ENCODE measurements at places on chromosomes 4 and X. TPM values are rescaled to one million over a fixed set of nuclear protein-coding genes. Genes with fewer than 3 reads are reported as not detected.
A peak's percentile ranks its signal among the peaks of the same experiment; 100 is the strongest.

- H3K4me3 ChIP-seq, result no peak overlapping the region
- H3K4me1 ChIP-seq, result no peaks in the 10 kb centered on the region
- peaks cover 3% of the 10 kb centered on the region for H3K27me3 ChIP-seq
- no peaks in the 10 kb centered on the region for H3K36me3 ChIP-seq
Observed at GRCh38 chr4:163317110-163317509, 15.3 kb downstream of the NPY1R start.

DNA sequence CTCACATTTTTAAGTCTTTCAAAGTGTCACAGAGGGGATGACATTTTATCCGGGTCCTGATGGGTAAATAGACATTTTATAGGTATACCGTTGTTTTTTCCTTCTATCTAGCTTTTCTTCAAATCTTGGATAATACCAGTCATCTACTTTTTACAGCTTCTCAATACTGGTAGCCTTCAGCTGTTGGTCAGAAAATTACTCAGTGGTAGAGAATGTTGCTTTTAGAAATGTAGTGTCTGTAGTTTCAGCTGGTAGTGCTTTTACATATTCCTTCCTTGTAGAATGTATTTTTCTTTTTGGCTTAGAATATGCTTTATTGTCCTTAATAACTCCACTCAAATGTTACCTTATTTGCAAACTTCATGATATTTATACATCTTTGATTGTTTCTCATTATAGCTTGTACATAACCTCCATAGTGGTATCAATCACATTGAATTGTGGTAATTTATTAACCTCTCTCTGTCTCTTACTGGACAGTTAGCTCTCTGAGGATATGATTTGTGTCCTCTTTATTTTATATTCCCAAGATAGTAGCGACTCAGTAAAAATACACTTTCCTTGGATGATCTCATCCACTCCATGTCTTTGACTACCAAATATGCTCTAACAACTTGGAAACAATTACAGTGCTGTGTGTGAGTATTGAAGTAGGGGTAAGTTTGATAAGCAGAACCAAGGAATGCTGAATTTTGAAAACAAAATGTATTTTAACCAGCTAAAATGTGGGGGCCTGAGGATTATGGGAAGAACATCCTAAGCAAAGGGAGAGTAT lies 53.8 kb downstream of the RAP1GDS1 start:
- H3K36me3 ChIP-seq, result peaks cover 12% of the 10 kb centered on the region
- no peaks in the 10 kb centered on the region for H3K4me1 ChIP-seq
- H3K4me3 ChIP-seq, result no peak overlapping the region
- H3K27me3 ChIP-seq, result no peaks in the 10 kb centered on the region
- H3K27ac ChIP-seq, result no peak overlapping the region

DNA sequence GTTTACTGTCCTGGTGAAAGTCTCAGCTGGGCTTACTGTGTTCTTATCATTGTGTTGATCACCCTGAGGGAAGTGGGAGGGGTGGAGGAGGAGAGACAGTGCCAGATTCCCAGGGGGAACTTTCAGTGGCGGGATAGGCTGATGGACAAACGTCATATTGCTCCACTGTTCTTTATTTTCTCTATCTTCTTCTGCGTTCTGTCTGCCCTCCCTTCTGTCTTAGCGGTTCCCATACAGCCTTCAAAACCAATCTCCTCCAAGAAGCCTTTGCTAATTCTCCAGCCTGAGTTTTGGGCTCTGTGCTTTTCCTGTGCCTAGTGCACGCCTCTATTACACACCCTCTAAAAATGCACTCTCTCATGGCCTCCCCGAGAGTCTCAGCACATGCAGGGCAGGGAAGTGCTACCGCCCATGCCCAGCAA lies 448.7 kb upstream of the FAT1 start:
- no peaks in the 10 kb centered on the region for H3K27me3 ChIP-seq
- H3K36me3 ChIP-seq, result no peaks in the 10 kb centered on the region
- H3K4me3 ChIP-seq, result no peak overlapping the region
- H3K4me1 ChIP-seq, result peaks cover 11% of the 10 kb centered on the region
- no peak overlapping the region for H3K27ac ChIP-seq

DNA sequence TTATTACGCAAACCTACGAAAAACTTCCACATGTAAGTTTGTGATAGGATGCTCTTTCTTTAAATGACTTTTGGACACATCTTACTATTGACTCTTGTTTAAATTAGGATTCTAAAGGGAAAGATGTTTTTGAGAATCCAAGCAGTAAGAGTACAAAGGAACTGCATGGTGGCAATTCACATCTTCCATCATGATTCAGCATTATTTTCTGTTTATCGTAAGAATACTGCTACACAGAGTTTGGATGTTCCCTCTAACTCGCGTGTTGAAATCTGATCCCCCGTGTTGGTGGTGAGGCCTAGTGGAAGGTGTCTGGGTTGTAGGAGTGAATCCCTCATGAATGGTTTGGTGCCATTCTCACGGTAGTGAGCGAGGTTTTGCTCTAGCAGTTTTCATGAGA lies 371.8 kb upstream of the FTHL17 start:
- H3K4me1 ChIP-seq, result no peaks in the 10 kb centered on the region
- no peaks in the 10 kb centered on the region for H3K27me3 ChIP-seq
- H3K36me3 ChIP-seq, result peaks cover 3% of the 10 kb centered on the region
- H3K27ac ChIP-seq, result no peak overlapping the region

DNA sequence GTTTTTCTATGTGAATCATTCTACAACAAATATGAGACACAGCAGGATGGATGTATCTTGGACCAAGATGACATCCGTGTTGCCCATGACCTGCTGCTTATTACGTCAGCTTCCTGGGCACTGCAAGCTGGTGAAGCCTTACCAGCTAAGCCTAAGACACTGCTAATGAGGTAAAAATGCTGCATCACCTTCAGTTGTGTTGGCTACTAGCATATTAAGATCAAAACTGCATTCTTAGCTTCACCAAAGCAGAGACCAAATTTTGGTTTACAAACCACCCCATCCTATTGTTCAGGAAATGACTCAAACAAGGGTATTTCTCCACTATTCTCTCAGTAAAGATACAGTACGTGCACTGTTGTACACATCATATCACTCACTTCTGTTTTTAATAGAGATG lies 50.3 kb downstream of the MAML3 start:
- peaks cover 6% of the 10 kb centered on the region for H3K36me3 ChIP-seq
- H3K4me1 ChIP-seq, result peaks cover 46% of the 10 kb centered on the region
- H3K27ac ChIP-seq, result no peak overlapping the region
- DNase-seq, result no peak

DNA sequence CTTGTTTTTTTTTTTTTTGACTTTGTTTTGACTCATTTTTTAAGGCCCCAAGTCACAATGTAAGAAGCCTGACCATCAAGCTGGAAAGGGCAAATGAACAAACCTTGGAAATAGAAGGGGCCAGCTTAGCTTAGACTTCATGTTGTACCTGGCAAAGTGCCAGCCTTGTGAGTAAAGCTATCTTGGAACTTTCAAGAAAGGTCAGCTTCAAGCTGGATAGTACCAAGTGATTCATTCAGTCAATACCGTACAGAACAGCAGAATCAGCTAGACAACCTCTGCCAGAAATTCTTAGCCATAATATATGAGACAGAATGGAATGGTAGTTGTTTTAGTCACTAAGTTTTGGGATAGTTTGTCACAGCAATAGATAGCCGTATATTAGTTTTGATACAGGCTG lies 1492.2 kb upstream of the TENM3 start:
- no peaks in the 10 kb centered on the region for H3K36me3 ChIP-seq
- H3K4me3 ChIP-seq, result no peak overlapping the region
- H3K27ac ChIP-seq, result no peak overlapping the region
- no peaks in the 10 kb centered on the region for H3K4me1 ChIP-seq

DNA sequence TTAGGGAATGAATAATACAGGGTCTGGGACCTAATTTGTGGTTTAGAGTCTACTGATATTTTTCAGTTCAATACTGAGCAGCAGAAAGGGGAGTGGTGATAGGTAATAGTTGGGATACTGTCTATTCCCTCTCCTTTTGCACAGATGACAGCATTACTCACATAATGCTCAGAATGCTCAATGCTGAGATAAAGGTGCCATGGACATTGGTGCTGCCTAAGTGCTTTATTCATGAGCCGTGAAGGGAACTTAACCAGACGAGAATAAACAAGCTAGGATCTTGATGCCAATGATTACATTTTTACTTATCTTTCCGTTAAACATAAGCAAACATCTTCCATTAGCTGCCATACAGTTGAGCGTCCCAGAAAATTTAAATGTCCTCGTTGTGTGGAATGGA lies 75.6 kb downstream of the STK32B start:
- H3K36me3 ChIP-seq, result no peaks in the 10 kb centered on the region
- H3K27ac ChIP-seq, result no peak overlapping the region
- H3K4me3 ChIP-seq, result no peak overlapping the region
- H3K4me1 ChIP-seq, result no peaks in the 10 kb centered on the region
- H3K27me3 ChIP-seq, result no peaks in the 10 kb centered on the region
- no peak for DNase-seq

- H3K4me3 ChIP-seq, result no peak overlapping the region
- peaks cover 8% of the 10 kb centered on the region for H3K4me1 ChIP-seq
- DNase-seq, result no peak
- no peaks in the 10 kb centered on the region for H3K36me3 ChIP-seq
- no peak overlapping the region for H3K27ac ChIP-seq
Observed at GRCh38 chrX:20347481-20347880, 80.8 kb upstream of the RPS6KA3 start.

DNA sequence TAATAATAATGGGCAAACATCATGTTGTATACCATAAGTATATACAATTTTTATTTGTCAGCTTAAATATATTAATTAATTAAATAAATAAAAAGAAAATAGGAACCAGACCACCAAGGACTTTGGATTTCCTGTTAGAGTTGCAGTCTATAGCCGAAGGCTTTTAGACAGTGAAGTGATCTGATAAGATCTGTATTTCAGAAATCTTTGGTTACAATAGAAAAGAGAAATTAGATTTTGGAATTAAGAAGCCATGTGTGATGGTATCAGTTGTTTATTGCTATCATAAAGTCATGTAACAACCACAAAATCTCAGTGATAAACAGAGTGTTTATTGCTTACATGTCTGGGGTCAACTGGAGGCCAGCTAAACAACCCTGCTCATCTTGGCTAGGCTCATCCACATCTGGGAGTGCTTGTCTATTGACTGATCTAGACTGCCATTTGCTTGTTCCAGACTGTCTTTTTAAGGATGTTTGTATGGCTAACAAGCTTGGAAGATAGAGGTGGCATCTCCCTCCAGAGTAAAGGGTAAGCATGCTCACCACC lies 142.1 kb upstream of the USP9X start:
- H3K27me3 ChIP-seq, result no peaks in the 10 kb centered on the region
- no peak for DNase-seq
- H3K27ac ChIP-seq, result no peak overlapping the region
- H3K4me3 ChIP-seq, result no peak overlapping the region
- no peaks in the 10 kb centered on the region for H3K36me3 ChIP-seq

DNA sequence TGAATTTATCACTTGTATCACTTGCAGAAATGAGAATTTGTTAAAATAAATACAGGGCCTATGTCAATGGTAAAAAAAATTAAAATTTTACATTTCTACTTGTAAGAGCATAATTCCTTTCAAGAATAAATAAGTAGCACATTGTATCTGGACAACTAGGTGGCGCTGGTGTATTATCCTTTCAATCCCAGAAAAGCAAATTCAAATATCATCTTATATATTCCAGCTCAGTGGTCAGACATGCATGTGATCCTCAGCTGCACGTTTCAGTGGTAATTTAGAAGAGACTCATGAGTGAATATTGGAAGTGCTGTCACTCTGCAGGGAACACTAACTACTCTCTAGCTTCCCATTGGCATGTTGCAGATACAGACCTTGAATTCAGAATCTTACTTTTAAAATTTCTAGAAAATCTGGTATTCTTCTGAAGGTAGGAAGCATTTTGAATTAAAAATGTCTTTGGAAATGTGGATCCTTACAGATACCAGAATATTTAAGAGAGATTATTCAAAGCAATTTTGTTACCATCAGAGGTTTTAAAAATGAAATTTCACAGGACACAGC lies 1414.7 kb upstream of the TENM3 start:
- peaks cover 20% of the 10 kb centered on the region for H3K4me1 ChIP-seq
- DNase-seq, result peak; percentile 48
- no peak overlapping the region for H3K27ac ChIP-seq
- no peak overlapping the region for H3K4me3 ChIP-seq
- H3K27me3 ChIP-seq, result no peaks in the 10 kb centered on the region
- H3K36me3 ChIP-seq, result peaks cover 3% of the 10 kb centered on the region

DNA sequence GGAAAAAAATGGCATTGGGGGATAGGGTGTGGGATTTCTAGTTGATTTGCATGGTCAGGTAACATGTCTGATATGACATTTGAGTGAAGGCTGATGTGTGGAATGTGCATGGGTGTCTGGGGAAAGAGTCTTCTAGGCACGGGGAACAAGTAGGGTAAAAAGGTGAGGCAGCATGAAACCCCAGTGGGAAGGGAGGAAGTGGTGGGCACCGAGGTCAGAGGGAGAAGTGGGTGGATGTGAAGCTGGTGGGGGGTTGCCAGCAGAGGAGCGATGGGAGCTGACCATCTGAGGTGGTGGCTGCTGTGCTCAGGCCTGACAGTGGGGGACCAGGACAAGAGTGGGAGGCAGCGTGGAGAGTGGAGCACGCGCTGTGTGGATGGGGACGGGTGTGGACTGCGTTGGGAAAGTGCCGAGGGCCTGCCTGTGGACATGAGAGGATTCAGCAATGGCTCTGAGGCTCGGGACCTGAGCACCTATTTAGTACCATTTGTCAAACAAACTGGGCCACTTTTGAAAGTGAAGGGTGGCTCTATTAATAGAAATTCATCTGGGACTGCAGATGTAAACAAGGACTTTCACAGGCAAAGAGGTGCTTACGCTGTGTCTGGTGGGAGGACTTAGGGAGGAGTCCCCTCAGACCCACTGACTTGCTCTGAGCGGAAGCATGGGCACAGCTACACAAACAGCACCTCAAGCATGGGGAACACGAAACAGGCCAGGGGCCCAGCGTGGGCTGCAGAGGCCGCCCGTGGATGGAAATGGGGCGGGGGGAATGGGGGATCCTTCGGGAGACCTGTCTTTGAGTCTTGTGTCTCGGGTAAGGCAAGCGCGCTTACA lies 16.7 kb upstream of the S100P start:
- H3K27me3 ChIP-seq, result no peaks in the 10 kb centered on the region
- peak overlapping the region; percentile 70 for H3K27ac ChIP-seq
- H3K4me3 ChIP-seq, result peak overlapping the region; percentile 91
- H3K36me3 ChIP-seq, result peaks cover 32% of the 10 kb centered on the region
- DNase-seq, result no peak

GRCh38 chrX:19593690-19594089 lies 78.4 kb upstream of the MAP3K15 start:
- no peak for DNase-seq
- peaks cover 14% of the 10 kb centered on the region for H3K4me1 ChIP-seq
- H3K36me3 ChIP-seq, result peaks cover 15% of the 10 kb centered on the region
- no peak overlapping the region for H3K4me3 ChIP-seq
- H3K27me3 ChIP-seq, result no peaks in the 10 kb centered on the region

- no peak for DNase-seq
- no peak overlapping the region for H3K27ac ChIP-seq
- no peak overlapping the region for H3K4me3 ChIP-seq
- H3K36me3 ChIP-seq, result peaks cover 8% of the 10 kb centered on the region
- H3K4me1 ChIP-seq, result no peaks in the 10 kb centered on the region
Observed at GRCh38 chr4:120773641-120774040, 148.9 kb downstream of the PRDM5 start.

UGT2A1 gene
- not detected for total RNA-seq

SUPT20HL1 gene
- total RNA-seq, result not detected

MGARP gene
- total RNA-seq, result 0.65 TPM

DCAF8L2 gene
- not detected for total RNA-seq
